ENCODE measurements at places on chromosomes 11 and 22. TPM values are rescaled to one million over a fixed set of nuclear protein-coding genes. Genes with fewer than 3 reads are reported as not detected.

Gene MS4A8
- not detected for total RNA-seq

Gene TRIM22
- total RNA-seq, result 131 TPM

Gene OR4D5
- not detected for total RNA-seq

Gene NELL1
- total RNA-seq, result not detected

Gene CDC45
- total RNA-seq, result 26.5 TPM

Gene APOBEC3G
- total RNA-seq, result 4.1 TPM

Gene EIF3D
- total RNA-seq, result 503 TPM

Gene TSSK2
- total RNA-seq, result not detected

Gene MAJIN
- not detected for total RNA-seq

Gene TSPO
- total RNA-seq, result 430 TPM

All from vein endothelial cell (primary cell).